ENCODE measurements at places on chromosomes 13 and 19.

- DNase-seq: no peak
These were observed 799.8 kb upstream of the SLC10A2 start for GRCh38 chr13:103866048-103866447.

GRCh38 chr19:33441828-33442227 lies 68.3 kb downstream of the CEBPG start:
- no peak for DNase-seq

DNA sequence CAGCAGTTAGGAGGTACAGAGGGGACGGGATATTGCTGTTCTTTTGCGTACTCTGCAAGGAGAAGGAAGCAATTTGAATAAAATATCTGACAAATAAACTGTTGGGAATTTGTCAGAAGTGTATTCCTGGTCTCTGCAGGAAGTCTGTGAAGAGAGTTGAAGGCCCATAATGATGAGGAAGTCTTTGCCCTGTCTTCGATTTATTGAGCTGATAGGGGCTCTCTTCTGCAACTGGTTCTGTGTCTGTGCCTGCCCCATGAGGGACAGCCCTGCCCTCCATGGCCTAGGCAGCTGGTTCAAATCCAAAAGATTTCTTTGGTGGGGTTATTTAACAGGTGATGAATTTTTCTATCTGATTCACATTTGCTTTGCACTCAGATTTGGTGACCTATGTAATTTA lies 339.7 kb upstream of the EDNRB start:
- DNase-seq: no peak

DNA sequence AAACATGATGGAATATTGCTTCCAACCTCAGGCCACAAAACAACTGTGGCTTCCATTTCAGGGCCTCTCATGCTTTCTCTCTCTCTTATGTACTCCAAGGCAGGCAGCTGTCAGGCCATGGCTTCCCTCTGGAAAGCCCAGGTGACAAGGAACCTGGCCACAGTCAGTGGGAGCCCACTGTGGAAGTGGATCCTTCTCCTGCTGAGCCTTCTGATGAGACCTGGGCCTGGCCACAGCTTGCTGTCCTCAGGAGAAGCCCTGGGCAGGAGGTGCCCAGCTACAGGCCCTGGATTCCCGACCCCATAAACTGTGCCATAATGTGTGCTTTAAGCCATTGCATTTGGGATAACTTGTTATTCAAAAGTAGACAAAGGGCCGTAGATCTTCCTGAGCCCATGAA lies 71.2 kb downstream of the SPACA7 start:
- no peak for DNase-seq

Data from memory B cell (primary cell).